T-cell (primary cell): ENCODE measurements at places on chromosomes 11 and 22. TPM values are rescaled to one million over a fixed set of nuclear protein-coding genes. Genes with fewer than 3 reads are reported as not detected.

DNA sequence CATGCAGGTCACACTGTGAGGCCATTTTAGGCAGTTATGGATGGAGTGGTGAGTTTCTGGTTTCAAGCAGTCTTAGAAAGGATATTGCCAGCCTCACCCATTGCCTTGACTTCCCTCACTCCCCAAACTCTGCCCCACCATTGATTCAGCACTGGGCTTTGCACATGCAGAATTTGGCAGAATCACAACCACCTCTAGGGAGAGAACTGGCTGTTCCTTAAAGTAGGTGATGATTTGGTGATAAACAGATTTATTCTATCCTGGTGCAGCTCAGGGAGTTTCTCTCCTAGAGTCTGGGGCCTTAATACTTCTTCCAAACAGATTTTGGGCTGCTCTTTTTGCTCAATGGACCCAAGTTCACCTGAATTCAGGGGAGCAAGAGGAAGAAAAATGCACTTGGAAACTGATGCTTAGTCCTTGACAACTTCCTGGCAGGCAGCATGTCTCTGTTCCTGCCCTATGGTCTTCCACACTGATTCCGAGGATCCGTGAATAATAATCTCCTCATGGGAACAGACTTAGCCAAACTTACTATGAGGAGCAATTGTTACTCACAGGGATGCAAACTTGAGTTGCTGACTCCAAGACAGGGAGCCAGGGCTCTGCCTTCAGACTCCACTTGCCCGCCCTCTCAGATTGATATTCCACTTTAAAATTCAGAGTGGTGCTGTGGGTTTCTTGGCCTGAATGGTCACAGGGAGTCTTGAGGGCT, 129.7 kb upstream of the PARVA start:
- DNase-seq: no peak

- no peak for DNase-seq
Observed at GRCh38 chr22:29014773-29015172, 46.9 kb downstream of the C22orf31 start.

DNA sequence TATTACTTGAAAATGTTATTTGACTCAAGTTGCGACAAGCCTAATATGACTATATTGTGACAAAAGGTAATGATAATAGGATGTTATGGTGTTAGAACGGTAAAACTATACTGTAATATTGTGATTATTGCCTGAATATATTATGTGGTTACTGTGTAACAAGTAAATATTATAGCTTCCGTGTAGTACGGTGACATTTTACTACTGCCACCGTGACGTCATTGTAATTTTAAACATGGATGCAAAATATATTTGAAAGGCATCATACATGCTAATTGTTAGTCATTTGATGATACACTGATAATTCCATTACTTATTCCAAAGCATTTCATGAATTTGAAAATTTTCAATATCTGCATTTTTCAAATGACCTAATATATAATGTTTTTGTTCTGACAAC, 2.5 kb downstream of the ELP4 start:
- no peak for DNase-seq

DNA sequence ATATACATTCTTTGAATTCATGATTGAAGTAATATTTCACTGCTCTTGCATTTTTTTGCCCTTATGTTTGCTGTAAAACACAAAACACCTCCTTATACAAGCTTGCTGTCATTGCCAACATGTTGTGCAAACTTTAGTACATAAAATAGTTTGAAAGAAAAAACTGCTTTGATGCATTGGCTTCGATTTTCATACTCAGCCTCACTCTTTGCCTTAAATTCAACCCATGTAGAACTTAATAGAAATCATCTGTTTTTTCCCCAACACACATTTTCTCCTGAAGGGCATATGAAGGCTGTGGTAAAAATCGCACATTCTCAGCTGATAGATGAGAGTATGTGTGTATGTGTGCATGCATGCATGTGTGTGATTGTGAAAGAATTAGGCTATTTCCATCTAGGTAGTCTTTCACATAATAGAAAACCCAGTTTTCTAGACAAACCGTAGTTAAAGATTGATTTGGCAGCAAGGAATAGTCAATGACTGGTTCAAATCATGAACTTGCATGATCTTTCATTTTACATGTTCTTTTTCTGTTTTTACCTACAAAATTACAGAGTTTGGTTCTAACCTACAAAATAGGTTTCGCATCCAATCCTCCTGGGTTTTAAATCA, 72.8 kb upstream of the MTMR2 start:
- no peak for DNase-seq

DNA sequence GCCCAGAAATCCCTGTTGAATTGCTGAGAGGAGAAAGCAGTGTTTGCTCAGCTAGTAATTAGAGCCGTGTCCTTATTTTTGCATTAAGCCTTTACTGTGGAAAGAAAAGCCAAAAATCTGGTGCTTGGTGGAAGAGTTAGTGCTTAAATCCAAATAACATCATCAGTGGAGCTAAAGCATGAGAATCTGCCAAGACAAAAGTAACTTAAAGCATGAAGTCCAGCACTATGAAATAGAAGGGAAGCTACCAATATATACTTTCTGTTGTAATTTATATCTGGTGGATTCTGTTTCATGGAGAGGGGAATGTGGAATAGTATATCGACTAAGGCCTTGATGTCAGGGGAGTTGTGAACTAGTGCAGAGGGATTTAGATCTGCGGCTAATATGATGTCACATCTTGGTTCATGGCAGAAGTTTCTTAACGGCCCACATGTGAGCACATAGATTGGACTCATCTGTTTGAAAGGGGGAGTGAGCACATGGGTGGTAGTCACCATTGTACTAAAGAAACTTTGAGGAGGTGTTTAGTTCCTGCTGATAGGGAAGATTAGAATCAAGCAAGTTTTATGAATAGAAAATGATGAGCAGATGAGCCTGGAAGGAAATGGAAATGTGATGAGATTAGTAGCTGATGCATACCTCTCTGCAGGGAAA, 224.4 kb upstream of the MTNR1B start:
- no peak for DNase-seq

DNA sequence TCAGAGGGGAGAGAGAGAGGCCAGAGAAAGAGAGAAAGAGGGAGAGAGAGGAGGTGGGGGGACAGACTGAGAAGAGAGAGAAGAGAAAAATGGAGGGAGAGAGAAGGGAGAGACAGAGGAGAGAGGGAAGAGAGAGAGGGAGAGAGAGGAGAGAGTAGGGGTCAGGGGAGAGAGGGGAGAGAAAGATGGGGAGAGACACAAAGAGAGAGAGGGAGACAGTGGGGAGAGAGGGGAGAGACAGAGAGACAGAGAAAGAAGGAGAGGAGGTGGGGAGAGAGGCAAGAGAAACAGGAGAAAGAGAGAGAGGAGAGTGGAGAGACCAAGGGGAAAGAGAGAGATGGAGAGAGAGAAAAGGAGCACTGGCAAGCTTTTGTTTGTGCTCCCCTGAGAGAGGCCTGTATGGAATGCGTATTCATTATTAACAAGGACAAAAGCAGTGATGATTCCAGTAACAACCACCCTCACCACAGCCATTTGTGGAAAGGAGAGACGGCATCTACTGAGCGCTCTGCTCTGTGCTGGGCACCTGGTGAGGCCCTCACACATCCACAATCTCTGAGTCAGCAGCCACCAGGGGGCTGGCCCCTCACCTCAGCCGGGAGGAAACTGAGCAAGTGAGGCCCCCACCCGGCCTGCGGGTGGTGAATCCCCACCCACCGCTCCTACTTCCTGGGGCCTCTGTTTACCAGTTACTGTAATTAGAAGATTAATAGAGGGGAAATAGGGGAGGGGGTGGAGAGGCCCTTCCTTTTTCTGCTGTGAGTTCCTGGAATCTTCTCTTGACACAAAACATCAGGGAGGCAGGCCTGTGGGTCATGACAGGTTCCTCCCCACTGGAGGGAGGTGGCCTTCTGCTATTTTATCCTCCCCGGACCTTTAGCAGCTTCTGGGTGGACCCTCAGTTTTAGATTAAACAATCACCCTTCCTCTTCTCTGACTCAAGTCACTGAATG, 14.6 kb upstream of the MIAT start:
- peak; percentile 62 for DNase-seq

- DNase-seq: no peak
Observed at GRCh38 chr22:29947410-29948384, 64.7 kb downstream of the MTMR3 start.

GRCh38 chr11:72008728-72009127, 10.0 kb downstream of the IL18BP start:
- no peak for DNase-seq

DNA sequence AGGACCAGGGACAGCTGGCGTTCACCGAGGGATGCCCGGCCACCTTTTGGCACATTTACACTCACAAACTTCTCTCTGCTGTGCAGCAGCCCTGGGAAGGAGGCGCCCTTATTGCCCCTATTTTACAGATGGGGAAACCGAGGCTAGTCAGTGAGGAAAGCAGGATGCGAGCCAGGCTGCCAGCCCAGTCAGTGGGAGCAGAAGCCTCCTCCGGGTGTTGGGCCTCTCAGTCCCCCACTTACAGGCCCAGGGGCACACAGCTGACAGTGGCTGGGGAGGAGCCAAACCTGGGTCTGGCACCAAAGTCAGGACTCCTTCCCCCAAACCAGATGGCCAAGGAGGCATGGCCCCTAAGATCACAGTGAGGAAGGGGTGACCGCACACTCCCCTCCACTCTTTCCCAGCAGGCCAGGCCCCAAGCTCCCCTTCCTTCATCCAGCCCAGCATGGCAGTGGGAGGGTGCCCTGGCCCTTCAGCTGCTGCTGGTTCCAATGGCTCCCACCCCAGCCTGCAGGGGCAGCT, 121.4 kb upstream of the ANO1 start:
- DNase-seq: no peak

DNA sequence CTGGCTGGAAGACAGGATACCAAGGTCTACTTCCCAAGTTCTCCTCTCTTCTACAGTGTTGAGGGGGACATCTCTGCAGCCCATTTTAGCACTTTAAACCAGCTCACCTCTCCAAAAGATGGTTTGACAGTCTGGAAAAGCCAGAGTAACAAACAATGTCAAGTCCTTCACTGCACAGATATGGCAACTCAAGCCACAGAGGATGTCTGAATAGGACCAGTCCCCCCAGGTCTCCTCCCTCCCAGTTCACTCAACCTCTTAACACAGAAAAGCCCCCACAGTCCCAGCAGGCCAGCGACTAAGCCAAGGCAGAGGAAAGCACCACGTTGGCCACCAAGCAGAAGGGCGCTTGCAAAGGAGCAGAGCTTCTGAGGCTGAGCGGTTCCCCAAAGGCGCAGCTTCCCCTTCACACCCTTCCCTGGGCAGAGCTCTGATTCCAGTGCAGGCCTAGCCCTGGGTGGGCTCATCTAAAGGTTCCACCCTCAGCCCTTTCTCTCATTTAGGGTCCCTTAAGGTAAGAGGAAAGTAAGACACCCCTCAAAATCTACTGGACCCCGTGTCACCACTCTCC, 62.7 kb downstream of the PAK1 start:
- DNase-seq: no peak

- no peak for DNase-seq
Observed at GRCh38 chr11:76361776-76362175, 19.2 kb downstream of the THAP12 start.

GRCh38 chr11:66985508-66986177, 10.5 kb downstream of the C11orf86 start:
- no peak for DNase-seq

DNA sequence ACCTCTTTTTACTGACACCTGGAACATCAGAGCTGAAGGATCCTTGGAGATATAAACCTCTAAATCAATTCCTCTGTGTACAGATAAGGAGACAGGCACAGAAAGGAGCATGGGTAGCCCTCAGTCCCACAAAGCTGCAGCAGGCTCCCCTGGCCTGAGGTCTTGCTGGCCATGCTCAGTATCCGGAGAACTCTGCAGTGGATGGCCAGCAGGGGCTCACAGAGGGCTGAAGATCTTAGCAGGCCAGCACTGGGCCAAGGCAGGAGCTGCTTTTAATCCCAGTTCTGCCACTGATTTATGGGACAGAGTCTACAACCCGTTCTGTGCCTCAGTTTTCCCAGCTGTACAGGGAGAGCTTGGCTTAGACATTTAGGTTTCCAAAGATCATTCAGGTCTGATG, 52.6 kb upstream of the LRRC32 start:
- DNase-seq: no peak

DNA sequence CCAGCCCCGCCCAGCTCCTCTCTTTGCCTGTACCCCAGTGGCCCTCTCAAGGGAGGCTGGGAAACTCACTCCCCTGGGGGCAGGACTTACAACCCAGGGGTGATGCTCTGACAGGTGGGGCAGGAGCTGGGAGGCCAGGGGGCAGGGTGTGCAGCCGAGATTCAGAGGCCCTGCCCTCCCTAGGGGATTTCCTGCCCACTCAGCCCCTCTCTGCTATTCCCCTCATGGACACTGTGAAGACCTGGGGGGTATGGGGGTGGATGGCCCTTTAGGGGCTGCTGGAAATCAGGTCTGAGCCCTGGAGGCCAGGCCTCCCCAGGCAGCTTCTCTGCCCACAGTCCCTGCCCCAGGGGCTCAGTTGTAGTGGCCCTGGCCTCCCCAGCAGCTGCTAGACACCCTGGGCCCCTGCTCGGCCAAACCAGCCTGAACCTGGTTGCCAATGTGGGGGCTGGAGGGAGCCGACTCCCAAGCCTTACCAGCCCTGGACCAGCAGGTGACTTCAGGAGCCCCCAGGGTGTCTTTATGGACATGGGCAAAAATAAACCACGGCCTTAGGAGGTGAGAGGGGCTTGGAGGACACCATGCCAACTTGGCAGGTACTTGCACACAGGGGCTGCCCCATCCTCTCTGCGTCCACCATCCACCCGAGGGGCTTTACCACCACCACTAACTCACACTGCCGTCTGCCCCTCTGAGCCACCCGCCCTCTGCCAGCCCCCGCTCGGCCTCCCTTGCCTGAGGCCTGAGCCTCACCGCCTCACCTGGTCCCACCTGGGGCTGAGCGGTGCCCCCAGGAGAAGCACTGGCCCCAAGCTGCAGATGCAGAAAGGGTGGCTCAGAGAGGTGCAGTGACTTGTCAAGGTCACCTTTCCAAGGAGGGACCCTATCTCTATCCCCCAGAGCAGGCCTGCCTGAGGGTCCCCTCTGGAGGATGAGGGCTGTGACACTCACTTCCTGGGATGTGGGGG, 2.8 kb upstream of the PHLDA2 start:
- no peak for DNase-seq

- no peak for DNase-seq
Observed at GRCh38 chr22:46894081-46894671, 131.7 kb downstream of the TBC1D22A start.

DNA sequence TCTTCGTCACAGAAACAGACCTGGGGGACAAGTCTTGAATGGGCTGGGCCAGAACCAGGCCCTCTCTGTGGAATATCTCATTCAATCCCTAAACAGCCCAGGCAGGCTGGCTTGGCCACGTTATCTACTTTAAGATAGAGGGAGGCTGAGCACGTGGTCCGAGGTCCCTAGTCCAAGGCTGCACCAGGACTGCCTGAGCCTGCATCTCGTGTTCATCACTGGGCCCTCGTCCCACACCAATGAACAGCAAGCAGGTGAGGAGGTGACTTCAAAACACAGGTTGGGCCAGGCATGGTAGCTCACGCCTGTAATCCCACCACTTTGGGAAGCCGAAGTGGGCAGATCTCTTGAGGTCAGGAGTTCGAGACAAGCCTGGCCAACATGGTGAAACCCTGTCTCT, 20.3 kb upstream of the FGF3 start:
- DNase-seq: no peak

Gene CD248
- 7.8 TPM for total RNA-seq

Gene DYNC2H1
- total RNA-seq: 3.2 TPM

Gene DRICH1
- total RNA-seq: 1.5 TPM

Gene MOGAT2
- total RNA-seq: not detected

Gene PDHX
- total RNA-seq: 26.1 TPM

Gene NXPE4
- not detected for total RNA-seq

Gene UPK3A
- total RNA-seq: not detected

Gene OR4X1
- not detected for total RNA-seq
